ENCODE measurements at places on chromosomes 7 and 10. TPM values are rescaled to one million over a fixed set of nuclear protein-coding genes. Genes with fewer than 3 reads are reported as not detected.

- no peak for DNase-seq
Observed at GRCh38 chr7:136857573-136857972, 10.9 kb upstream of the CHRM2 start.

DNA sequence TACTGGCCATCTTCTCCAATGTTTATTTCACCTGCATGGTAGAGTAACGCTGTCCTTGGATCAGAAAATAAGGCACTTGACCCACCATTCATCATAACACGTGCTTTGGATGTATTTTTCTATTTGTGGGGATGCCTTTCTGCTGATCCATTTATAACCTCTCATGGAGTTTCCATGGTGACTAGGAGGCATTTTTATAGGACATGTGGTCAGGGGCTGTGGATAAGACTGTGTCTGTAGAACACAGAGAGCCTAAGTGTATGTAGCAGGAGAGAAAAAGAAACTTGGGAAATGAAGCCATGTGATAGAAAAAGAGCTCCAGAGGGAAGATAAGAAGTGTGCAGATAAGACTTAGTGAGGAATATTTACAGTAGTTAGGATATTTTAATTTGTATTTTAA, 184.2 kb downstream of the POU6F2 start:
- no peak for DNase-seq

GRCh38 chr7:21524680-21525079, 18.2 kb upstream of the DNAH11 start:
- no peak for DNase-seq

DNA sequence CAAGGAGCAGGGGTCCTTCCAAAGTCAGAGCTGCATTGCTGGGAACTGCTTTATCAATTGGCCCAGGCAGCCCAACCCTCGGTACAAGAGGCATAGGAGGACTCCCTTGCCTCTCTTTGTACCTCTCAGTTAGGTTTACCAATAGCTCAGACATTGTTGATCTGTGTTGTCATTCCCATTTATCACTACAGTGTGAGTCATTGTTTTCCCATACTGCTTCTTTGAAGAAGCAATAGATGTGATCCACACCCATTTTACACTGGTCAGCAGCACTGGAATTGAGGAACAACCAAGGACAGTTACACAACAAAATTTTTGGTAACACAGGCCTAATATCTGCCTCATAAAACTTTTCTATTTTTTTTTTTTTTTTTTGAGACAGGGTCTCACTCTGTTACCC, 307.2 kb downstream of the SNX13 start:
- DNase-seq: no peak

Gene STOX1
- total RNA-seq: 0.15 TPM

GRCh38 chr10:92810934-92811532, 37.3 kb upstream of the EXOC6 start:
- no peak for DNase-seq

Gene FAM25G
- not detected for total RNA-seq

- DNase-seq: no peak
Observed at GRCh38 chr7:120927454-120928103, 23.0 kb upstream of the ING3 start.

Gene MUC3A
- 0.57 TPM for total RNA-seq

GRCh38 chr7:102843850-102844249, 69.0 kb upstream of the LRRC17 start:
- no peak for DNase-seq

Gene CCDC3
- 2.4 TPM for total RNA-seq

DNA sequence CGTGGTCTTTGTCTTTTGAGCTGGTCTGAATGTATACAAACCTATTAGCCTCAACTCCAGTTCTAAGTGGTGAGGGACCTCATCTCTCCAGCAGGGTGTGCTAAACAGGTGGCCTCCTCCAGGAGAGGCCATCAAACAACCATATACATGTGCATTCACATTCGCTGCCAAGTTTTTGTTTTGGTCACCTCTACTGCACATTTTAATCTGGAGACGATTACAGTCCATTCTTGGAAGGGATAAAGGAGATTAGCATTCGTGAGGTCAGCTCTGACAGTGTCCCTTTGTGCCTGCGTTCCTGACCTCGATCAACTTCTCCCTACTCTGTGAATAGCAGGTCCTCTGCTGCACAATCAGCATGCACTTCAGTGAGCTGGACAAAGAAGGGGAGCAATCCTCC, 60.8 kb downstream of the RHOBTB1 start:
- DNase-seq: no peak

Gene LRRC18
- total RNA-seq: not detected

DNA sequence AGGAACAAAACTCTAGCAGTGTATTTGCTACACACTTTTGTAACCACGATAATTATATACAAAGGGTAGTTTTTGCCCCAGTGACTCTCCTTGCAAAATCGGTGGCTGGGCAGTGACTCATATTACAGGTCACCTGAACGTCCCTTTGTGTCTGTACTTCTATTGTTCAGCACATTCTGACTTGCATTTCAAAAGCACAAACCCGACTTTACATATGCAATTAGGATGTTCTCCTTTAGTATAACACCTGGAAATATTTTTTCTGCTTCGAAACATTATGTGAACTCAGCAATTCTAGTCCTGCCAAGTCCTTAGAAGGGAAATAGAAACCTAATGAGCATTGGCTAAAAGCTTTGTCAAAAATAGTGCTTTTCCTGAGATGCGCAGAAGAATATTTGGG, 6.0 kb downstream of the PRR15 start:
- no peak for DNase-seq

Gene SFRP4
- 1.0 TPM for total RNA-seq

Gene PRR15
- 0.35 TPM for total RNA-seq

- DNase-seq: no peak
Observed at GRCh38 chr7:134686786-134687185, 40.1 kb downstream of the BPGM start.

DNA sequence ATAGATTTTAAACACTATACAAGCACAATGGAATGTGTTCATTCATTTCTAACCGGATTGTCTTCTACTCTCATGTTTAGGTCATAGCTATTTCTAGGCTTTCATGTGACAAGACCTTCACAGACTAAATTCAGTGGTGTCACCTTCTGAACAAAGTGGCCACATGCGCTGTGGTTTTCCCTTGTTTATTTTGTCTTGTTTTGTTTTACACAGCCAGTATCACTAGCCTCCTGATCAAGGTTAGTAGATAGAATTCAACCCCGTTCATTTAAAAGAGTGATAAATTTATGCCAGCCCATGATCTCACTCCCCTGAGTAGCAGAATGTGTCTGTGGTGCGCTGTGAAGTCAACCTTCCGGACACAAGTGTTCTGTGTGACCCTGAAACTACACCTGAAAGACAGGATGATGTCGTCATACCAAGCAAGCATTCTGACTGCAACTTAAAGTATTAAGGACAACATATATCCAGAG, 209.1 kb downstream of the CREB5 start:
- no peak for DNase-seq

DNA sequence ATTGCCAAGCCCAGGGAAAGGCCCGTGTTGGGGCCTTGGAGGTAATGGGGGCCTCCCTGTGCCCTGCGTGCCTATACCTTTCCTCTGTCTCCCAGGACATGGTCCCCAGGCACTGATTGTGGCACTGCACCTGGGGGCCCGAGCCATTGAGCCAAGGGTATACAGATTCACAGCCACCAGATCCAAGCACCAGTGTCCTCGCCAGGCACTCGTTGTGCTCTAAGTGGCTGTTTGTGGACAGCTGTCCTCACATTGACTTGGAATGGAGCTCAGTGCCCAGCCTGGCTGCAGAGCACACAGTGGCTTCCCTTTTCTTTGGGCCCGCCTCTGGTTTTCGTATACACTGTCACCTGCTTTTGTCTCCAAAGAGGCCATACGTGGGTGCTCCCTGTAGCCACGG, 72.0 kb upstream of the BTBD16 start:
- peak; percentile 81 for DNase-seq

- DNase-seq: no peak
Observed at GRCh38 chr7:151261529-151261928, 13.0 kb upstream of the SMARCD3 start.

Gene UNCX
- not detected for total RNA-seq

- DNase-seq: no peak
Observed at GRCh38 chr10:72720814-72721660, 29.1 kb downstream of the MCU start.

DNA sequence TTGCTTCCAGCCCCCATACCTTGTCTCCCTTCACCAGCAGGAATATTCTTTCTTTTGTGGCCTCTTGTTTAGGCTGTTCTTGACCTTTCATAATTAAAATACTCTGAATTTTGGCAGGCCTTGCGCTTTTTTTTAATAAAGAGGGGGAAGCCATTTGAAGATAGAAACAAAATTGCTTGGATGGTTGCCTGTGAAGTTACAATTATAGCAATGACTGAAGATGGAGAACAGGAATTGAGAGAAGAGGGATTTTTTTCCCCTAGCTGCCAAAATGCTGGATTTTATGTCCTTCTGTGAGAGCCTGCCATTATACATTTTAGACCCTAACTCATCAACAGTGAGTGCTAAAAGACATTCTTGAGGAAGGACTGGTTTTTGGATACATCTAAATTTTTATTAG, 24.8 kb downstream of the FGFBP3 start:
- no peak for DNase-seq

- DNase-seq: no peak
Observed at GRCh38 chr10:21359202-21359601, 166.3 kb downstream of the SKIDA1 start.

DNA sequence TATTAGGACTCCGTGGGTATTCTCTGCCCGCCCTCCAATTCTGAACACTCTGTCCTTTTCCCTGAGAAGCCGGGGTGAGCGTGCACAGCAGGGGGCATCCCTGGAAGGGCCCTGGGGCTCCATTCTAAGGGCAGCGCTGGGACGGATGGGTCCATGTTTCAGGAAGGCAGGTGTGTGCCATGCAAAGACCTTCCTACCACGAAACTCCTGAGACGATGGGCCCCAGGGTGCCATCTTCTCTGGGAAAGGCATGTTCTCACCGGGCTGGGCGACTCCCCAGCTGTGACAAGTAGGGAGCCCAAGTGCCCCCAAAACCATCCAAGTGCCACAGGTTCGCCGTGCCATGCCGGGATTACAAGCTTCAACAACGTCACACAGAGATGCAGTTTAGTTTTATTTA, 256.7 kb downstream of the DNAJB6 start:
- DNase-seq: no peak

Gene CADPS2
- 29.1 TPM for total RNA-seq

DNA sequence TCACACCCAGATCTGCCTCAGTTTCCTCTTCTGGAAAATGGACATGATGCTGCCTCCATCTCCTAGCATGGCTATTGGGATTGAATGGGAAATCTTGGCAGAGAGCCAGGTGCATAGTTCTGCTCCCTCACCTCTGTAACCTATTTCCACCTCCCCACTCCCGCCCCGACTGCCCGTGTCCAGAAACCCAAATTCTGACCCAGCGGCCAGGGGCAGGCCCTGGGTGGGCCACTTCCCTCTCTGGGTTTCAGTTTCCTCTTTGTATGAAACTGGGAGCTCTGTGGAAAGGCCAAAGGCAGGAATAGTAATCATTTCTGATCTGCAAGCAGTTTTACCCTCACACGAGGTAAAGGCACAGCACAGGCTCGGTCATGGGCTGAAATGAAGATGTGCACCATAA, 74.1 kb upstream of the DUSP5 start:
- DNase-seq: peak; percentile 44

DNA sequence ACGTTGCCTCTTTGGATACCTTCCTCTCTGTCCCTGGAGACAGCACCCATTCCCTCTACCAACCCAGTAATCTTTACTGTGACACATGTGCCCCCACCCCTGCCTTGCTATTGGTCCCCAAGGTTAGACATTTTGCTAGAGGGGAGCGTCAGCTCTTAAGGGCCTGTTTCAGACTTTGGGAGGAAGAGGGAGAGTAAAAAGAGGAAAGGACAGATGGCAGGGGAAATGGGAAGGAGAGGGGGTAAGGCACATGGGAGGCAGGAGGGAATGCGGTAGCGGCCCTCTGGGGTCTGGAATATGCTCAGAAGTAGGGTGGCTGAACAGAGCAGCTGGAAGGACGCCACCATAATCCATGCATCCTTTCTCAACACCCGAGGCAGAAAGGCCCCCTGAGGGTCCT, 12.2 kb downstream of the BLNK start:
- DNase-seq: no peak

Gene SCIN
- 0.20 TPM for total RNA-seq

GRCh38 chr10:10824591-10825148, 193.0 kb upstream of the CELF2 start:
- DNase-seq: peak; percentile 60

DNA sequence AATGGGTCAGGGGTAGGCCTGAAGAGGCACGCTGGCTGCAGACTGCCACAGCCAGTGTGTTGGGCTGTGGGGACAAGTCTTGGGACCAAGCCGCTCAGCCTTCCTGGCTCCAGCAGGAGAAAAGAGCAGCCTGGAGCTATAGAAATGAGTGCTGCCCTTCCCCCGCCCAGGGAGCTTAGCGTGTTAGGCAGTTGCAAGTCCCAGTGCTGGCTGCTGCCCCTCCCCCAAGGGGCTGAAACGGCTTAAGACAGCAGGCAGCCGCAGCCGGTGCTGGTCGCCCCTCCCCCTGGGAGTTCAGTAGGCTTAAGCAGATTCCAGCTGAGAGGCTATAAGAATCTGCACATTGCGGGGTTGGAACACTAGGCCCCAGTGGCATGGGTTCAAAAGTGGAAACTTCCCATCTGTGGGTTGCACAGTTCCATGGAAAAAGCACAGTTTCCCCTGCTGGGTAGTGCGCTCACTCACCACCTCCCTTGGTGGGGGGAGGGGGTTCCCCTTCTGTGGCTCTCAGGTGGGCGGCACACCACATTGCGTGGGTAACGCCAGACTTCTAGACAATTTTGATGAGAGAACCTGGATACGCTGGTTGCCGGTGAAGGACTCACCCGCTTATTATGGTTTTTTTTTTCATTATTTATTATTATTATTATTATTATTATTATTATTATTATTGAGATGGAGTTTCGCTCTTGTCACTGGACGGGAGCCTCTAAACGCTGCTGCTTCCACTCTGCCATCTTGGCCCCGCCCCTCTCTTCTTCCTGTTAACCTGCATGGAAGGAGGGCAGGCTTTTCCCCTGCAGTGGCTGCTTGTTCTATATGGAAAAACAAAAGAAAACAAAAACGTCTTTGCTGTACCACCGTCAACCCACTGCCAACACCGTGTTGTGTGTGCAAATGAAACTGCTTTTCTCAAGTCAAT, 151.1 kb downstream of the CXCL12 start:
- peak; percentile 77 for DNase-seq
